ENCODE measurements at places on chromosomes 12 and 14.
A peak's percentile ranks its signal among the peaks of the same experiment; 100 is the strongest.

- no peak for DNase-seq
Measured at GRCh38 chr12:130058926-130059472, 103.3 kb upstream of the FZD10 start.

- peak; percentile 56 for DNase-seq
Measured at GRCh38 chr12:76866726-76867125, 12.1 kb downstream of the CSRP2 start.

DNA sequence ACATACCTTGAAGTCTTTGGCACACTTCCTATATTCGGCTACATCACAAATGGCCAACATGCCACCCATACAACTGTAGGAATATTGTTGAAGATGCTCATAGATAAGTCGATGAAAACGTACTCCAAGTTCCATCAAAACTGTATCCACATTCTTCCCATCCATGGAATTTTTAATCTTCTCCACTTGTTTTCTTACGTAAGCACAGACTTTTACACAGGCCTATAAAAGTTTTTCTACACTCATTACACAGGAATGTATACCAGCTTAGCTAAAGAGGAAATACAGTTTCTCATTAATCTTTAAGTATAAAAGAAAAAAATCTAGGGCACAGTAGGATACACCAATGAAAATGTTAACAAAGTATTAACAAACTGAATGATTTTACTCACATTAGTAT lies 59.1 kb downstream of the EXOC5 start:
- DNase-seq, result no peak

DNA sequence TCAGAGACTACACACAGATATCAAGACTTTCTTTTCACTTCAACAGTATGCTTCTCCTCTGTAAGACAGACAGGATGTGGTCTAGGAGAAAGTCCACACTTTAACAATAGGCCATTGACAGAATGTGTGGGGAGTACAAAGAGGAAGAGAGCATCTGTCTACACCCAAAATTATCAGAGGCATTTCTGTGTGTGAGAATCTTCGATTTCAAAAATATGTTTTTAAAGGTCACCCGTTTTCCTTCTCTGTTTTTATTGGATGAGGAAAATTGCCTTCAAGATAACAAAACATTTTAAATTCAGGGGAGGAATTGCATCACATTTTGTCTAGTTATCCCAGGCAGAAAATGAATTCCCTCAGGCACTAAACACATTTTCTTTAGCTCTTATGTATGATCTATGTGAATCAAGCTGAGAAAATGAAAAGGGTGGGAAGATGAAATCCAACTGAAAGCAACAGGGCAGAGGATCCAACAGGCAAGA lies 16.4 kb downstream of the NAV3 start:
- DNase-seq, result no peak

GRCh38 chr12:96069511-96070231 lies 34.3 kb upstream of the LTA4H start:
- DNase-seq, result no peak

GRCh38 chr14:78543433-78543832 lies 373.3 kb downstream of the NRXN3 start:
- DNase-seq, result no peak

DNA sequence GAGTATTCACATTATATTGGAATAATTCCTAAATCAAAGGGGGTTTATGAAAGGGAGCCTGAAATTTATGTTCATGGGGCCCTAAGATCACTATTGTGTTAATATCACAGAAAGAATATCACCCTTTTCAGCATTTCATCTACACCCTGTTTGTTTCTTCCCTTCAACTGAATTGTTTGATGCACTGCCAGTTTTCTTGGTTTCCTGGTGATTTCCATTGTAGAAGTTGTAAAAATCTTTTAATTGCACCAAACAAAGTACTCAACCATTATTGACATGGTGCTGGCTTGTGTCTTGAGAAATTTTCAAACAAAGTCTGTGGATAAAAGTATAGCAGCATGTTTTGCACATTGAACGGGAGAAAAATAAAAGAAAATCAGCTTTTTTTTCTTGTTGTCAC lies 154.8 kb upstream of the PRKD1 start:
- no peak for DNase-seq

GRCh38 chr12:17020765-17021164 lies 414.8 kb upstream of the LMO3 start:
- DNase-seq, result peak; percentile 26

GRCh38 chr14:71163050-71163841 lies 256.0 kb downstream of the PCNX1 start:
- no peak for DNase-seq

GRCh38 chr12:116133149-116133548 lies 144.3 kb downstream of the MED13L start:
- DNase-seq, result no peak

DNA sequence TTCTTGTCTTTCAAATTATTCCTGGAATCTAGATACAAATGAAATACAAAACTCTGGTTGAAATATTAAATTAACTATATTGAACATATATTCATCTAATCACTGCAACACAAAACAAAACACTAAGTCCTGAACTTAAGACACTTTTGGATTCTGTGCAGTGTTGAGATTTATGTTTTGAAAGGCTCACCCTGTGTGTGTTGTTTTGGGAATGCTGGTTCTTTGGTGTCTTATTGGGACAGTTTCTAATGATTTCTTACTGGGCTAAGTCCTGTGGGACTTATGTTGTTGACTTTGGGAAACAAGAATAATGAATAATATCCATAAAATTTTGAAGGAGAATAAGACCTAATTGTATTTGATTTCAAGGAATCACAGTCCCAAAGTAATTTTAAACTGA lies 153.2 kb downstream of the NAV3 start:
- DNase-seq, result no peak

DNA sequence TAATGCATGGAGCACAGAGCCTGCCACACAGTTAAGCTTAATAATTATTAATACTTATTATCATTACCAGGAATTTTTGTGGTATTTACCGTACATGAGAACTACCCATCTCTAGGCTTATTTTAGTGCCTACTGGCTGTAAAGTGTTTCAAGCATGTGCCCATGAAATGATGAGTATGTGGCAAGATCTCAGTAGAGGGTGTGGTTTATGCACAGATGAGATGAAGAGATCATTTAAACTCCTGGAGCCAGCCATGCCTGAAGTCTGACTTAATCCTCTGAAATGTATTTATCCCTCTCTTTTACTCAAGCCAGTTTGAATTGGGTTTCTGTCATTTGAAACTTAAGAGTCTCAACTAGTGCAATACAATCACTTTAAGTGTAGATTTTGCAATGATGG lies 60.2 kb downstream of the DAO start:
- DNase-seq, result no peak

DNA sequence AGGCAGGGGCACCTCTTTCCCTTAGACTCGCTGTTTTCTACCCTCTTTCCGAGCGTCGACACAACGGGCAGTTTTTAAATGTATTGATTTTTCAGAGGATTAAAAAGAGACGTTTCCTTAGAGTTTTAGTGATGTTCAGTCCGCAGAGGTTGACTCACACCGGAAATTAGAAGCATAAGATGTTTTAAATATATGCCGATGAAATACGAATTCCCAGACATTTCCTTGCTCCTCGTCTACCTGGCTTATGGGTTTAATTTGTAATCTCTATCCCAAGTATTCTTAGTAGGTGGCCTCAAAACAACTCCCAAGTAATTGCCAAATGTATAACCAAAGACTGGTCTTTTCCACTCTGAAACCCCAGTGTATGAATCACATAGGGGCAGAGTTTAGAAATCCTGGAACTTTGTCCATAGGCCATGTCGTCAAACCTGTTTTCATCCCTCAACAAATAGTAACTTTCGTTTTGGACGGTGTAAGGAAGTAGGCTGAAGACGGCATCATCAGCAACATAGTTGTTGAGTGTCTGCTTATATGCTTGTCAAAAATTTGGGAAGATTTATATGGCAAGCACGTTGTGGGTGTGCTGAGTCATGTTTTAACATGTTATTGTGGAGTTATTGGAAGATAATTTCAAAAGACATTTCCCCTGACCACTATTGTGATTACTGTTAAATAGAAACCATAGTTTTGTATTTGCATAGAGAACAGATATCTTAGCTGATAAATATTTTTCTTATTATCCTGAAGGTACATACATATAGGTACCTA lies 824 bp downstream of the TBK1 start:
- DNase-seq, result no peak

DNA sequence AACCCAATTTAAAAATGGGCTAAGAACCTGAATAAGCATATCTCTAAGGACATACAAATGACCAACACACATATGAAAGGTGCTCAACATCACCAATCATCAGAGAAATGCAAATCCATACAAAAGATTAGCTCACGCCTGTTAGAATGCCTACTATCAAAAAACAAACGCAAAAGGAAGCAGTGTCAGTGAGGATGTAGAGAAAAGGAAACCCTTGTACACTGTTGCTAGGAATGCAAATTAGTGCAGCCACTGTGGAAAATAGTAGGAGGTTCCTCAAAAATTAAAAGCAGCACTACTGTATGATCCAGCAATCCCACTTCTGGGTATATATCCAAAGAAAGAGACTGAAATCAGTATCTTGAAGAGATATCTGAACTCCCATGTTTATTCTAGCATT lies 133.0 kb downstream of the CPNE8 start:
- DNase-seq, result no peak

- no peak for DNase-seq
Measured at GRCh38 chr12:8780389-8780788, 42.0 kb upstream of the A2ML1 start.

DNA sequence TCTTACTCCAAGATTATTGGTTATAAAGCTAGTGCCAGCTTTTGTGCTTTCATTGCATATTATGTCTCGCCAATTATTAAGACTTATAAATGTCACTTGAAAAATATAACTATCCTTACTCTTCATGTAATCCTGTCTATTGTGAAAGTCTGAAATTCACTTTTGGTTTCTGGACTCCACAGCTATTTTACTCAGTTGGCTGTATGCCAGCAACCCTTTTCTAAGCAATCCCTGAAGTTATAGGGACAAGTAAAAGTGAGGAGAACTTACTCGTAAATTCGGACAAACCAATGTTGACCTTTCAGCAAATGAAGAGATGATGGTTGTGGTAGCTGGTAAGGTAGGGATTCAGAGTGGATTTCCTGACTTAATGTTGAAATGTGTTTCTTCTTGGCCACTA lies 196.3 kb downstream of the NPAS3 start:
- no peak for DNase-seq

GRCh38 chr14:61300754-61301153 lies 19.6 kb upstream of the TMEM30B start:
- no peak for DNase-seq

- DNase-seq, result no peak
Measured at GRCh38 chr12:89469361-89469760, 55.2 kb downstream of the GALNT4 start.

GRCh38 chr12:108307006-108307405 lies 32.1 kb downstream of the CMKLR1 start:
- no peak for DNase-seq

DNA sequence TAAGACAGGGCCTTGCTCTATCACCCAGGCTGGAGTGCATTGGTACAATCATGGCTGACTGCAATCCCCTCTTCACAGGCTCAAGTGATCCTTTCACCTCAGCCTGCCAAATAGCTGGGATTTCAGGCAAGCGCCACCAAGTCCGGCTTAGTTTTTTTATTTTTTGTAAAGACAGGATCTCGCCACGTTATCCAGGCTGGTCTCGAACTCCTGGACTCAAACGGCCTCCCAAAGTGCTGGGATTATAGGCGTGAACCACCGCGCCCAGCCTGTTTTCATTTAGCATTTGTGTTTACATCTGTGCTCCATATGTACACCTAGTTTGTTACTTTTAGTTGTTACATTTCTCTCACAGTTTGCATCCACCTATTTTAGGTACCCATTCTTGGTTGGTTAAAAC lies 32.5 kb upstream of the LIMA1 start:
- no peak for DNase-seq

- DNase-seq, result no peak
Measured at GRCh38 chr14:93706360-93706955, 81.8 kb downstream of the PRIMA1 start.

GRCh38 chr12:13293096-13293495 lies 96.6 kb downstream of the EMP1 start:
- no peak for DNase-seq

DNA sequence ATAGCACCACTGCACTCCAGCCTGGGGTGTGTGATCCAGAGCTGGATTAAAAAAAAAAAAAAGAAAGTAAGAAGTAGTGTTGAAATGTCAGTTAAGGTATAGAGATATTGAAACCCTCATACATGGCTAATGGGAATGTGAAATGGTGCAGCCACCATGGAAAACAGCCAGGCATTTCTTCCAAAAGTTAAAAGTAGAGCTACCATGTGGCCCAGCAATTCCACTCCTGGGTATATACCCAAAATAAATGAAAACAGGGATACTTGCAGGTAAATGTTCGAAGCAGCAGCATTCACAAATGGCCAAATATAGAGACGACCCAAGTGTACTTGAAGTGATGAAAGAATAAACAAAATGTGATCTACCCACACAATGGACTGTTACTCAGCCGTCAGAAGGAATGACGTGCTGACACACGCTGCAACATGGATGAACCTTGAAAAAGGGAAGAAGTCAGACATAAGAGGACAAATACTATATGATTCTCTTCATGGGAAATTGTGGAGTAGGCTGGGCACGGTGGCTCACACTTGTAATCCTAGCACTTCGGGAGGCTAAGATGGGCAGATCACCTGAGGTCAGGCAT lies 15.2 kb downstream of the IL31 start:
- no peak for DNase-seq

DNA sequence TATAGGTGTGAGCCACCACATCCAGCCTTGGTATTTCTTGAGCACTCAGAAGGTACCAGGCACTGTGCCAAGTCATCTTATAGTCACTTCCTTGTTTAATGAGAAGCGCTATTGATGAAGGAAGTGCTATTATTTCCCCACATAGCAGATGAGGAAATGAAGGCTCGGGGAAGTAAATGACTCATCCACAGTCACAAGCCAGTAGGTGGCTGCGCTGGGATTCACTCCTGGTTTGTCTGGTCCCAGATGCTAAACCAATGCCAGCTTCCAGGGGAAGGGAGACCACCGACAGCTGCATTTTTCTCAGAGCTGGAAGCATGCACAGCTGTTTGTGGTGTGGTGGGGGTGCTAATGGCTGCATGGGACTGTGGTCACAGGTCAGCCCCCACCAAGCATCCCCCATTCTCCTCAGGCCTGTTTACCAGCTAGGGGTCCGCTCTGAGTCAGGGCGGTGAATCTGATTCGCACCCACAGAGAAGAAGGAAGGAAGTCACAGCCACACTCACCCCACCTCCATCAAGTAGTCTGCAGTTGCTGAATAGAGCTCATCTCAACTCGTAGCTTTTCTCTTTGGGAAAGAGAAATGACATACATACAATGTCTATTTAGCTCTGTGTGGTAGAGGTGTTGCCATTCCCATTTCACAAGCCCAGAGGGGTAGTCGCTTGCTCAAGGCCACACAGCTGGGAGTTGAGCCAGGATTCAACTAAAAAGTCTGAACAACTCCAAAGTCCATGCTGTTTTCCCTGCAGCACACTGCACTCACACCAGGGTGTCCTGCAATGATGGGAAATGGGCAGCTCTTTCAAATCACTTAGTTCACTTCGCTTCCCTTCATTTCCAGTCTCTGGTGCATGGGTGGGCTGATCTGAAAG lies 6.3 kb upstream of the LTBP2 start:
- DNase-seq, result no peak

GRCh38 chr14:91229743-91230200 lies 14.7 kb downstream of the GPR68 start:
- DNase-seq, result no peak

- DNase-seq, result no peak
Measured at GRCh38 chr14:94171208-94171607, 2.9 kb upstream of the PPP4R4 start.

GRCh38 chr14:88129306-88130056 lies 124.5 kb downstream of the GPR65 start:
- DNase-seq, result no peak
